Stimulated activated CD4-positive, alpha-beta T cell treated with anti-CD3 and anti-CD28 coated beads, Interleukin-4, amount 100 ng/mL, for 4 hours (primary cell): ENCODE measurements at places on chromosomes 5 and 9.

- no peak for DNase-seq
These were observed 40.9 kb downstream of the ANGPTL2 start for GRCh38 chr9:127081250-127082185.

DNA sequence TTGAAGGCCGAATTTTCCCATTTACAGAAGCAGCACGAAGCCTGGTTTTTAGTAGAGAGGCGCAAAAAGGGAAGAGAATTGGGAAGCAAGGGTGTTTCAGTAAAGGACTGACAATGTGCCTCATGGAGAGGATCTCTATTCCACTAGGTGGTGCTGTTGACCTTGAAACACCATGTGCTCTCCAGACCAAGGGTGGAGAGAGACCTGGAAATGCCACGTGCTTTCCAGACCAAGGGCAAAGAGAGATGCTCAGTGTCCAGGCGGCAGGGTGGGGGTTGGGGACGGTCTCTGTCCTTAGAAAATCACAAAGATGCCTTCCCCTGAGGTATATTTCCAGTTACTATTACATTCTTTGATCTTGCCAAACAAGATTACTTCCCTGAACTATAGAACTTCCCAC lies 425.3 kb downstream of the CSNK1G3 start:
- DNase-seq, result no peak

GRCh38 chr9:74007833-74008232 lies 489.3 kb upstream of the RORB start:
- no peak for DNase-seq

- no peak for DNase-seq
These were observed 69.2 kb upstream of the RPS23 start for GRCh38 chr5:82347201-82347865.

DNA sequence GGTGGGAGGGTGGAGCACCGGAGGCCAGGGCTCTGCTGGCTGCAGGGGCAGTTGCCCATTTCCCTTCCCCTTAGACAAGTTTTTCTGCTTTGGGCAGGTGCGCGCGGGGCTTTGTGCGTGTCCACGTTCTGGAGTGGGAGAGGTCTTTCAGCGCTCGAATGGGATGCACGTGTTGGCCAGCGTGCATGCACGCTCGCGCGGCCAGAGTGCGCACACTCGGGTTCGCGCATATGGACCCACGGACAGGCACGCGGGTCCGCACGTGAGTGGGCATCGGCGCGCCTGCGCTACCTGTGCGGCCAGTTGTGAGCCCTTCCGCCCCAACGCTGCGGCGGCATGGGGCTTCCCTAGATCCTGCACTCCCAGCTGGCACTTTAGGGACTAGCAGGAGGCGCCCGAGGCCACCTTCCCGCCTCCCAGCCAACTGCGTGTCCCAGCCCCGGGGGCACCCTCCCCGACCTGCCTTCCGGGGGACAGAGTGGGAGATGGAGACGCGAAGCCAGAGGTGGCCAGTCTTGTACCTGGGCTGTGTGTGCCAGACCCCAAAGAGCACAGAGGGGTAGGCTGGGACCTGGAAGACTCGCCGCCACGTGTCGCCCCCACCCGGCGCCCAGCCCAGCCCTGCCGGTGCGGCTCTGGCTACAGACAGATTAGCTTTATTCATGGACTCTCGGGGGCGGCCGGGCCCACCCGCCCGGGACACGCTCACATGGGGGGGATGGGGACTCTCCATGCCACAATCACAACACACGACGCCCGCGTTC lies 9.8 kb upstream of the GPRIN1 start:
- peak; percentile 13 for DNase-seq

- no peak for DNase-seq
These were observed 94.1 kb upstream of the TRIM32 start for GRCh38 chr9:116592970-116593369.

DNA sequence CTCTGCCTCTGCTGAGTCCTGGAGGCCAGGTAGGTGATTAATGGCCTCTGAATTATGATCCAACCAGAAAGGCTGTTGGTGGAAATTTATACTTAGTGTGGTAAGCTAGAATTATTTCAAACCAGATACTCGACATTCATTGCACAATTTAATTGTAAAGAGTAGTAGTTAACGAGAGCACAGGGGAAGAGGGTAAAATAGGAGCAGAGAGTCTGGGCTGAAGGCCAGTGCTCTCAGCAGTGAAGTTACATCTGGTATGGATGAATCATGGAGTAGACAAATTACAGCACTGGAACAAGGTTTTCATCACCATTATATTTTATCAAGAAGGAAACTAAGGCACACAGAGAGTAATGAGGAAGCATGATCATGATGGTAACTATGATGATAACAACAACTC lies 92.5 kb downstream of the TLR4 start:
- DNase-seq, result no peak

GRCh38 chr9:112061152-112061740 lies 113.9 kb downstream of the SUSD1 start:
- DNase-seq, result peak; percentile 9

DNA sequence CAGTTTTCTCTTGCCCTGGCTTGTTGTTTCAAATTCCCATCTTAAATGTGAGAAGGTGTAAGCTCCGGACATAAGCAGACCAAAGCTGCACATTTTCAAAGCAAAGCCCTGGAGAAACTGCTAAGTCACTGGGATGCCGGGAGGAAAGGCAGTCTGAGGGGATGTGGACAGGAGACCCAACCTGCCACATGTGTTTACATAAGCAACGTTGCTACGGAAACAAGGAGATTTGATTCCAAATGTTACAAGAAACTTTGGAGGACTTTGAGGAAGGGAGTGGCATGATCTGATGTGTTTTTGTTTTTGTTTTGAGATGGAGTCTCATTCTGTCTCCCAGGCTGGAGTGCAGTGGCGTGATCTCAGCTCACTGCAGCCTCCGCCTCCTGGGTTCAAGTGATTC lies 25.7 kb upstream of the INSYN2B start:
- DNase-seq, result no peak

DNA sequence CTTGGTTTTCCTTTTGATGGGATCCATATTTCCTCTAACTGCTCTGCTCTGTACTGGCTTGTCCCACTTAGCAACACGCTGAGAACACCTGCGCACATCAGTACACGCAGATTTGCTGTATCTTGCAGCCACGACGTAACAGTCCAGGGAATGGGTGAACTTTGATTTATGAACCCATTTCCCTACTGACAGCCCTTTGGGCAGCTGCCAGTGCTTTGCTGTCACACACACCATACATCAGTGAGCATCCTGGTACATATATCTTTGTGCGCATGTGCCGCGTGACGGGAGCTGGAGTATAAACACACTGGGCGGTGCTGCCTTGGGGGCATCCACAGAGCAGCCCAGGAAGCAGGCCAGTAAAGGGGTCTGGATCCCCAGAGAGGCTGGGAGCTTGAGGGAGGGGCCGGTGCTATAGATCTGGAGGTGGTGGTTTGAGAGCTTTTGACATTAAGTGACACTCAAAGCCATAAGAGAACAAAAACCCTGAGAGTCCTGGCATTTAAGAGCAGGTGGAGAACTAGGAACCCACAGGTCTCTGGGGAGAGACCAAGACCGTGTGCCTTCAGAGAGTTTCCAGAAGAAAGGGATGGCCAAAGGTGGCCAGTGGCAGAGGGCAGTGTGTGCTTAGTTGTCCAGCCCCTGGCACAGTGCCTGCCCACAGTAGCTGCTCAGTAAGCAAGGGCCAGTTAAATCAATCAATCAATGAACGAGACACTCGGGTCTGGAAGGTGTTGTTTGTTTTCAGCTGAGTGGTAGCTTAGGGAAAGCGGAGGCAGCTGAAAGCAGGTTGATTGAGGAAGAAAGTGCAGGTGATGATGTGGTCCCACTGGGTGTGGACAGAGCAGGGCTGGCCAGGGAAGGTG lies 53.7 kb downstream of the LMX1B start:
- DNase-seq, result no peak

DNA sequence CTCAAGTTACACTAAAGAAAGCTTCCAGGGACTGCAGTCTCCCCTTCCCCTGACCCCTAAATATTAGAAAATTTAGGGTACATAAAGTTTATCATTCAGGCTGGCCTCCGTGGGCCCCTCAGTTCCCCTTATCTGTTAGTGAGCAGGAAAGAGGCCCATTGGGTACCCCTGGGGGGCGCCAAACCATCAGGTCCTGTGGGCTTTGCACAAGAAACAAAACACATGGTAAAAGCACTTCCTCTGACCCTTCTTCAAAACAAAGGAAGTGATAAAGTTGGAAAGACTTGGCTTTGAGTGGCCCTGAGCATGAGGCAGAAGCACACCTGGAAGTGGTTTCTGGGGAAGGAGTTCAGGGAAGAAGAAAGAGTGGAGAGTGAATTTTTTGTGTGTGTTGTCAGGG lies 213.0 kb downstream of the SMARCA2 start:
- no peak for DNase-seq

- DNase-seq, result no peak
These were observed 157.4 kb downstream of the NR3C1 start for GRCh38 chr5:143245929-143246561.

DNA sequence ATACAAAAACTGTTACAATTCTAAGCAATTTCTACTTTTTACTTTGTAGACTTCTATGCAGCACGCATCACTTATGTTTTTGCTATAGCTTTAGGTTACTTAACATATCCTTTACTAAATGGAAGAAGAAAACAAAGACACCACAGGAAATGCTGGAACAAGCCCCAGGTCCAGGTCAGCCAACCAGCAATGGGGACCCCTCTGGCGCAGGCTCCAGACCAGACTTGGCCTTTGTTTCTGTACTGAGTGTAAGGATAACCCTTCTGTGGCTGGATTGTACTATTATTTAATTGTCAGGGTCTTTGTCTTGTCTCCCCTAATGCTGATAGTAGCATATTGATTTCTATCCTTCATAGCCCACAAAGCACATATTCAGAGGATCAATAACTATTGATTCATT lies 4.2 kb downstream of the SEMA4D start:
- DNase-seq, result no peak

DNA sequence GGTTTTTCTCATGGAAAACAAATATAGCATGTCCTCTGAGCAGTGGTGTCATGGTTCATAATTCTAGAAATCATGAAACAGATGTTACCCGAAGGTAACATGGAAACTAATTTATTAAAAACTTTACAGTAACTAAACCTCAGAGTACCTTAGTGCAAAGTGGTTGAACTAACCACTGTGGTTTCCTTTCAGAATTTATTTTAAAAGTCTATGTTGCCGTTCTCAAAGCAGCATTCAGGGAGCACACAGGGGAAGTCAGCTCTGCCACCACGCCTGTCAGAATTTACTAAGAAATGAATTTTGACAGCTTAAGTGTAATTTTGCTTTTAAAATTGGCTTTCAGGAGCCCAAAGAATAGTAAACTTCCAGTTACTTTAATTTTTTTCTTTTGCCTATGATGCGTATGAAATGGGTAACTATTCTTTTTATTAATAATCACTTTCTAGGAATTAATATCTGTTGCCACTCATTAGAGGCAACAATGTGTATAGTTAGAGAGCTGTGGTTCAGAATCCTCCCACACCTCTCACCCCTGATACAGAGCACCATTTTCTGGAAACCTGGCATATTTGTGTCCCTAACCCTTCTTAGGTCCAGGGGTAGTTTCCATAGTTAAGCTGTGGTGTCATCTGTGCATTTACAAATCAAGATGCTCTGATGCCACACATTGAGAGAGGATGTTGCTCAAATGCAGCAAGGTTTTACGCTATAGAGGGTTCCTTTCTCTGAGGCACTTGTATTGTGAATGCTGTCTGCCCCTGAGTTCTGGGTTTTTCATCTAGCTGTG lies 202.6 kb downstream of the ZSWIM6 start:
- no peak for DNase-seq
